IMR-90 (cell line): ENCODE measurements at places on chromosomes 5 and 9. TPM values are rescaled to one million over a fixed set of nuclear protein-coding genes. Genes with fewer than 3 reads are reported as not detected.
A peak's percentile ranks its signal among the peaks of the same experiment; 100 is the strongest.

DNA sequence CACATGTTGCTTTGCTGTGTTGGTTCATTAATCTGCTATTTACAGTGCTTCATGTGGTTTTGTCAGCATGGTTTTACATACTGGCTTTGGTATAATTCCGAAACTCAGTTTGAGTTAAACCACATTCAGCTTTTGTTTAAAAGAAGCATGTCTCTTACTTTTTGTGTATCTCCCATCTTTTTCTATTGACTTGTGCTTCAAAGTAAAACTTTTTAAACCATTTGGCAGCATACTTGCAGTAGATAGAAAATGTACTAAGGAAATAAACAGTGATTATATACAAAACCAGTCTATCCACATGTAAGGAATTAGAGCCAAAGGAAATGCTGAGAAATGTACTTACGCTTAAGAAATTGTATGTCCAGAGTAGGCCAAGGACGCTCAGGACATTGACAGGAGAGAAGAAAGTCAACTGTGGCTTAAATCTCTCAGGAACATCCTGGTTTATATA, 286.9 kb downstream of the ARHGEF28 start:
- peak; percentile 29 for DNase-seq
- H3K4me3 ChIP-seq = no peak overlapping the region
- H3K4me1 ChIP-seq = peaks cover 4% of the 10 kb centered on the region; the same call in 1 of the 2 replicates
- H3K27me3 ChIP-seq = no peaks in the 10 kb centered on the region
- H3K36me3 ChIP-seq = 0 out of 2 replicates have a peak, but pooled peaks cover 2% of the 10 kb centered on the region
- no peak overlapping the region for H3K27ac ChIP-seq

DNA sequence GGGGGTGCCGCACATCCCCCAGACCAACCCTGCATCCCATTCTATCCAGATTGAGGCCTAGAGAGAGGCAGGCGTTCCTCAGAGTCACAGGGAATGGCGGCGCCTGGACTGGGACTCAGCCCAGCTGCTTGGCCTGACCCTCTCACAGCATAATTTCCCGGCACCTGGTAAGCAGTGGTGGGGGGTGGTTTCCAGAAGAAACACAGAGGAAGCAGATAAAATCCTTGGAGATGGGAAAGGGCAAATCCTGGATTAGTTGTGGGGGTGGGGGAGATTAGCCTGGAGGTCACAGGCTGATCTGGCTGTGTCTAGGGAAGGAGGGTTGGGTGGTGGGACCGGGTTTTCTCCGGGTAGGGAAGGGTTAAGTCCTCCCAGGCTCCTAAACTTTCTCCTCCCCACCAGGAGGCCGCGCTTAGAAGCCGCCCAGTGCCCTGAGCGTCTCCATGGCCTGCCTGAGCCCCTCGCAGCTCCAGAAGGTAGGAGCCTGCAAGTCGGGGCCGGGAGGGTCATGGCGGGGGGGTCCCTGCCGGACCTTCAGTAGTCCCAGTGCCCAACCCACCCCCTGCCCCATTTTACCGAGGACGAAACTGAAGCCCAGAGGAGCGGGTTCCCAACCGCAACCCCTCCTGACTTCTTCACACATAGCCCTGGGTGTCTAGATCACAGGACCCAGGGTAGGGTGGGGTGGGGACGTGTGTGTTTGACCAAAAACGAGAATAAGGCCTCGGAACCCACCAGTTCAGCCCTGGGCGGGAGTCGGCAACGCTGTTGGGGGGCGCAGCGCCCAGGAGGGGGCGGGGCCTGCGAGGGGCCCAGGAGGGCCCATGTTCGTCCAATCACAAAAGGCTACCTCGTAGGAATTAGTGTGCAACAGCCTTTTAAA, 1.3 kb downstream of the PHYHD1 start:
- DNase-seq = peak; percentile 50
- peaks cover 13% of the 10 kb centered on the region for H3K36me3 ChIP-seq
- H3K27ac ChIP-seq = peak overlapping the region; percentile 75
- peaks cover 15% of the 10 kb centered on the region for H3K4me1 ChIP-seq
- peak overlapping the region; percentile 35 for H3K4me3 ChIP-seq

- H3K27me3 ChIP-seq = no peaks in the 10 kb centered on the region
- H3K27ac ChIP-seq = no peak overlapping the region
- H3K4me1 ChIP-seq = peaks cover 15% of the 10 kb centered on the region
- H3K36me3 ChIP-seq = no peaks in the 10 kb centered on the region
These were observed 110.5 kb downstream of the SNX18 start for GRCh38 chr5:54628050-54628449.

DNA sequence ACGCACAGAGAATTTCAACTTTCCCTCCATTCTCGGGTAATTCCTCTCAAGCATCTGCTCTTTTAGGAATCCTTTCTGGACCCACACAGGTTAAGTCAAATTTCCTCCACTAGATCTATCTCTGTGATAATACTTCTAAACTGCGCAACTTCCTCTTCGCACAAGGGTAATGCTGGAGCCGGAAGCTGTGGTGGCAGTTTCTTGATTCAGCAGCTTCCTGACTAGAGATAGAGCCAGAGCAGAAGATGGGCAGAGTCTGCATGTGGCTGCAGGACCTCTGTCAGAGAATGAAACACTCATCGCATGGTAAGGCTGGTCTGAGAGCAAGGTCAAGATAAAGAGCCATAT, 11.1 kb upstream of the CDC42SE2 start:
- no peak for DNase-seq
- H3K36me3 ChIP-seq = no peaks in the 10 kb centered on the region
- H3K4me1 ChIP-seq = peaks cover 6% of the 10 kb centered on the region
- no peak overlapping the region for H3K4me3 ChIP-seq
- H3K27me3 ChIP-seq = no peaks in the 10 kb centered on the region

DNA sequence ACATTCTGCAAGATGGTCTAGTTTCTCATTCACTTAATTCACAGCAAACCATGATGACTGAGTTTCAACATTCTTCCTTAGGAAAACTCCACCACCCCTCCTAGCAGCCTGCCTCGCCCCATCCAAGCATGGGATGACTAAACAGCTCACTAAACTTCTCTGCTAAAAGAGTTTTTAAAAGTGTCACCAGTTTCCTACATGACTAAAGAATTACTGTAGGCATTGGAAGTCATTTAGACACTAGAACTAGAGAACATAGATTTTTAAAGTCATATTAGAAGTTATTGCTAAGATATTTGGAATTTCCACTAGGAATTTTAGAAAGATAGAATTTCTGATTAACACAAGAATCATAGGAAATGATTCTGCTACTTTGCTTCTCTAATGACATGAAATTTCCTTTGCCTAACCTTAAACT, 5.5 kb upstream of the ESM1 start:
- H3K36me3 ChIP-seq = no peaks in the 10 kb centered on the region
- no peak overlapping the region for H3K4me3 ChIP-seq
- H3K27ac ChIP-seq = no peak overlapping the region
- peak; percentile 84 for DNase-seq

- H3K36me3 ChIP-seq = no peaks in the 10 kb centered on the region
- no peak overlapping the region for H3K27ac ChIP-seq
- DNase-seq = peak; percentile 82
- H3K27me3 ChIP-seq = no peaks in the 10 kb centered on the region
- H3K4me1 ChIP-seq = peaks cover 21% of the 10 kb centered on the region
- no peak overlapping the region for H3K4me3 ChIP-seq
These were observed 170.2 kb upstream of the HMHB1 start for GRCh38 chr5:143641549-143642355.

DNA sequence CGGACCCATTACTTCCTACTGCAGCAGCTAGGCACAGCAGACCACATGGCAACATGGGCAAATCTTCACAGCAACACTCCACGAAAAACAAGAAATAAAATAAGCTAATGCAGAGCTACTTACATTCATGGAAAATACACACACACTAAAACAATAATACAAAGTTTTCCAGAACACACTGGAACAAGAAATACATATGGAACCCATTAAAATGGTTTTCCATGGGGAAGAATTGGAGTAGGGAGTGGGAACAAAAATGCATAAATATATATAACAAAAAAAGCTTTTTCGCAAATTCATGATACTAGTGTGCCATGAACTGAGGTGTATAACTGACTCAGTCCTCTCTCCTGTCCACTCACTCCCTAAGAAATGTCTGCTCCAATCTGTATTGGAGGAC, 8.3 kb downstream of the ADAMTS12 start:
- H3K36me3 ChIP-seq = peaks cover 10% of the 10 kb centered on the region
- no peak for DNase-seq
- H3K4me1 ChIP-seq = peaks cover 5% of the 10 kb centered on the region
- H3K27ac ChIP-seq = no peak overlapping the region
- no peak overlapping the region for H3K4me3 ChIP-seq

GRCh38 chr5:153237671-153238332, 252.7 kb upstream of the GRIA1 start:
- H3K27ac ChIP-seq = no peak overlapping the region
- H3K4me3 ChIP-seq = no peak overlapping the region
- H3K4me1 ChIP-seq = no peaks in the 10 kb centered on the region
- no peaks in the 10 kb centered on the region for H3K36me3 ChIP-seq

GRCh38 chr5:143775258-143775657, 36.7 kb upstream of the HMHB1 start:
- DNase-seq = peak; percentile 75
- no peaks in the 10 kb centered on the region for H3K27me3 ChIP-seq
- H3K27ac ChIP-seq = no peak overlapping the region
- H3K4me3 ChIP-seq = no peak overlapping the region
- peaks cover 9% of the 10 kb centered on the region for H3K4me1 ChIP-seq
- H3K36me3 ChIP-seq = no peaks in the 10 kb centered on the region

- H3K4me3 ChIP-seq = no peak overlapping the region
- no peak overlapping the region for H3K27ac ChIP-seq
- no peaks in the 10 kb centered on the region for H3K4me1 ChIP-seq
- no peaks in the 10 kb centered on the region; the same call in 1 of the 2 replicates for H3K27me3 ChIP-seq
These were observed 10.7 kb upstream of the IRX1 start for GRCh38 chr5:3584724-3585531.

GRCh38 chr5:60339691-60340201, 360.2 kb downstream of the DEPDC1B start:
- H3K27ac ChIP-seq = no peak overlapping the region
- H3K4me3 ChIP-seq = no peak overlapping the region
- no peaks in the 10 kb centered on the region for H3K36me3 ChIP-seq
- H3K27me3 ChIP-seq = no peaks in the 10 kb centered on the region

- H3K36me3 ChIP-seq = no peaks in the 10 kb centered on the region
- no peak for DNase-seq
- no peak overlapping the region for H3K4me3 ChIP-seq
- H3K27me3 ChIP-seq = no peaks in the 10 kb centered on the region
- no peaks in the 10 kb centered on the region for H3K4me1 ChIP-seq
- H3K27ac ChIP-seq = no peak overlapping the region
These were observed 329.4 kb downstream of the ELAVL2 start for GRCh38 chr9:23496489-23497136.

Gene BNC2
- total RNA-seq = 37.8 and 45.2 TPM in 2 replicates

Gene CHSY3
- 1.3 and 1.4 TPM in 2 replicates for total RNA-seq
